ENCODE measurements at places on chromosomes 1 and 21. TPM values are rescaled to one million over a fixed set of nuclear protein-coding genes. Genes with fewer than 3 reads are reported as not detected.

The F3 gene
- total RNA-seq: 3.4 TPM

The MYOG gene
- total RNA-seq: not detected

The EPS8L3 gene
- not detected for total RNA-seq

The CD160 gene
- not detected for total RNA-seq

The SUSD4 gene
- total RNA-seq: 0.05 TPM

The TSPAN1 gene
- 0.28 TPM for total RNA-seq

The PROK1 gene
- total RNA-seq: not detected

The LAMB3 gene
- total RNA-seq: 1.5 TPM

The CHI3L1 gene
- total RNA-seq: not detected

The FBLIM1 gene
- 195 TPM for total RNA-seq

The XCL1 gene
- total RNA-seq: not detected

The SPATA46 gene
- total RNA-seq: not detected

The KRTAP19-3 gene
- not detected for total RNA-seq

The CRYAA gene
- not detected for total RNA-seq

The OR2T4 gene
- total RNA-seq: not detected

The OR2L13 gene
- not detected for total RNA-seq

The C4BPB gene
- 0.34 TPM for total RNA-seq

The LIN28A gene
- not detected for total RNA-seq

The LMOD1 gene
- total RNA-seq: not detected

The LCE1A gene
- total RNA-seq: not detected

The KAZN gene
- total RNA-seq: 2.3 TPM

The RBM11 gene
- not detected for total RNA-seq

The SNX7 gene
- total RNA-seq: 37.9 TPM

The CD2 gene
- total RNA-seq: not detected

The RHD gene
- 0.34 TPM for total RNA-seq

The ZNF672 gene
- total RNA-seq: 28.1 TPM

The TARDBP gene
- total RNA-seq: 197 TPM

The TRAF3IP3 gene
- total RNA-seq: not detected

The RHOU gene
- 17.5 TPM for total RNA-seq

The SPSB1 gene
- total RNA-seq: 19.6 TPM

The ACTL8 gene
- not detected for total RNA-seq

The PIGR gene
- under 0.01 TPM for total RNA-seq

The ZNF436 gene
- total RNA-seq: 37.6 TPM

The AADACL4 gene
- total RNA-seq: not detected

The PLEKHA6 gene
- 3.5 TPM for total RNA-seq

The CYP4Z1 gene
- not detected for total RNA-seq

The MINDY1 gene
- 15.0 TPM for total RNA-seq

The NOS1AP gene
- total RNA-seq: 0.70 TPM

The GCSAML gene
- total RNA-seq: not detected

The PAX7 gene
- not detected for total RNA-seq

The LCE1C gene
- not detected for total RNA-seq

The ATXN7L2 gene
- total RNA-seq: 1.5 TPM

The SH3BP5L gene
- 36.7 TPM for total RNA-seq

The NPHS2 gene
- not detected for total RNA-seq

The KIF14 gene
- total RNA-seq: 3.1 TPM

The RGSL1 gene
- not detected for total RNA-seq

The RGS1 gene
- not detected for total RNA-seq

The VWA1 gene
- 12.7 TPM for total RNA-seq

The DPM3 gene
- 41.4 TPM for total RNA-seq
